Immature natural killer cell (primary cell): ENCODE measurements at places on chromosomes 2 and 18. TPM values are rescaled to one million over a fixed set of nuclear protein-coding genes. Genes with fewer than 3 reads are reported as not detected.

GRCh38 chr2:43095533-43096295 is 130.7 kb downstream of the ZFP36L2 start:
- DNase-seq = no peak

GRCh38 chr2:11042841-11043240 is 112.4 kb upstream of the SLC66A3 start:
- DNase-seq = no peak

DNA sequence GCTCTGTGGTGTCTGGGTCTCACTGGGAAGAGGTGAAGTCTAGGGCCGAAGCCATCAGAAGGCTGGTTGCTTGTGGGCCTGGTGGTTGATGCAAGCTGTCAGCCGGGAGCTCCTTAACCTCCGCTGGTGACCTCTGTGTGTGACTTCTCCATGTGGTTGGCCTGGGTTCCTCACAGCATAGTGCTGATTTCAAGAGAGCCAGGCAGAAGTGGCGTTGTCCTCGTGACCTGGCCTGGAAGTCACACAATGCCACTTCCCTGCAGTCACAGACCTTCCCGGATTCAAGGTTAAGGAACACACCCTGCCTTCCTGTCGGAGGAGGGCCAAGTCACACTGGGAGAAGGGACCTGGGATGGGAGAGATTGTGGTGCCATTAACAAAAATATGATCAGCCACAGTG is 303.7 kb upstream of the HS6ST1 start:
- DNase-seq = no peak

TANK gene
- 44.7 TPM for polyA plus RNA-seq

DNA sequence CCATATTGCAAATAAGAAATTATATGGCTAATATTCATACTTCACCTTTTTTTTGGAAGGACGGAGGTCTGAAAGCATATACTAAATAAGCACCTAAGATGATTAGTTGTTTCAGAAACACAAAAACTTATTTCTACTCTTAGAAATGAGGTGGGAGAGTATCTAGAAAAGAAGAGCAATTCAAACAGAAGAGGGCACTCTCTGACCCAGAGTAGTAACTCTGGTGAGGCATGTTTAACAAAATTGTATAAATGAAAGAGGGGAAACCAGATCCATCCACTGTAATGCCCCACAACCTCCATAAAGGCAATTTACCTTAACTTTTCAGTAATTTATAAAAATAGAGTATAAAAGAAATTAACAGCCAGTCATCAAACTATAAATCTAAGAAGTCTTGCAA is 669.6 kb upstream of the VRK2 start:
- DNase-seq = no peak
